Karpas-422 (cell line): ENCODE measurements at places on chromosomes 3 and 15. TPM values are rescaled to one million over a fixed set of nuclear protein-coding genes. Genes with fewer than 3 reads are reported as not detected.

DNA sequence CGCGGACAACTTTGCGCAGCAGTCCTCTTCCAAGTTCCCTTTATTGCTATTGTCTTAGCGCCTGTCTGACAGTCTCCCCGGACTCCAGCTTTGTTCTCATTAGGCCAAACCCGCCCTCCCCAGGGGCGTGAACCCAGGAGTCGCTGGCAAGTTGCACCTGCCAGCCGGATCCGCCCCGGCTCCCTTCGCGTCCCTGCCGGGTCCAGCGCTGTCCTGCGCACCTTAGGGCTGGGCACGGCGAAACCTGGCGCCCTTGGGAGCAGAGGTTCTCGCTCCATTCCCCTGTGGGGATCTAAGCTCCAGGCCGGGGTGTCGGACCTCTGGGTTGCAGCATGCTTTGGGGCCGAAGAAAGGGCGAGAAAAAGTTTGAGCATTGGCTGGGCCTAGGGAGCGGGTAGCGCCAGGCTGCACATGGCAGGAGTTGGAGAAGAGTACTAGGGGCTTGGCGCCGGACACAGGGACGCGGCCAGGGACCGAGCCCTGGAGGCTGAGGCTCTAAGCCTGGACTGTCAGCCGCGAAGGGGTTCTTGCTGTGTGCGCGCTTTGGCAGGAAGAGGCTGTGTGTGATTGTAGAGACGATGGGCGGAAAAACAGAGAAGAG, 335.1 kb upstream of the THRB start:
- no peak for DNase-seq

DNA sequence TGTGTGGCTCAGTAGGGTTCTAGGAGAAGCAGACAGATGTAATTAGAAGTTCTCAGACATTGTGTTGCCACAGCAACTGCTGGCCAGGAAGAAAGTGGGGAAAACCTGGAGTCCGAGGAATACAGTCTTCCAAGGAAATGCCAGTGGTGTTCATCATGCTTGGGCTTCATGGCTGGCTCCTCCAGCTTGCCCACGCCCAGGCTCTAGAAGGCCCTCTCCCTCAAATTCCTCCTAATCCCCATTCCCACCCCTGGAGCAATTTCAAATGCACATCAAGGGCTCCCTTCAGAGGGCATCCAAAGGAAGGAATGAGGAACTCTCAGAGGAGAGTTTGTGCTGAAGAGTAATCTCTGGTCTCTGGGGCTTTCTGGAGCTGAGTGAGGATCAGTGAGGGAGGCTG, 21.9 kb downstream of the FSTL1 start:
- no peak for DNase-seq

GRCh38 chr3:189502256-189502655, 128.9 kb upstream of the TP63 start:
- DNase-seq = no peak

- no peak for DNase-seq
Observed at GRCh38 chr3:133535971-133536881, 37.3 kb upstream of the CDV3 start.

DNA sequence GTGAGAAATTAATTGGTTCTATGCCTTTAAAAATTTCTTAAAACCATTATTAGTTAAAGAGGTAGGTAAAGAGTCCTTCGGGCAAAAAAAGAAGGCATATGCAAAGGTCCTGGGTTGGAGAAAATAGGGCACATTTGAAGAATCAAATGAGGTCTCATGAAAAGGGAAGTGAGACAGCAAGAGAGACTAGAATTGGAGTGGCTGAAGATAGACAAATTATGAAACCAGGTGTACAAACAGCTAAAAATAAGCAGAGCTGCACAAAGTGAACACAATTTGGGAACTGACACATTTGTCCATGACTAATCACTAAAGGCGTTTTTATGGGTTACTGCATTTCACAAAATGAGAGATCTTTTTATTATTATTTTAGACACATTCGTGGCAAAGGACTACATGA, 581.2 kb downstream of the PYDC2 start:
- DNase-seq = peak; percentile 97

GRCh38 chr3:183924543-183924942, 39.9 kb upstream of the PARL start:
- DNase-seq = no peak

GRCh38 chr3:57949785-57950615, 58.2 kb upstream of the FLNB start:
- DNase-seq = no peak

GRCh38 chr15:94250801-94251200, 19.4 kb downstream of the MCTP2 start:
- no peak for DNase-seq

GRCh38 chr3:131326307-131326706, 55.3 kb upstream of the NUDT16 start:
- no peak for DNase-seq

DNA sequence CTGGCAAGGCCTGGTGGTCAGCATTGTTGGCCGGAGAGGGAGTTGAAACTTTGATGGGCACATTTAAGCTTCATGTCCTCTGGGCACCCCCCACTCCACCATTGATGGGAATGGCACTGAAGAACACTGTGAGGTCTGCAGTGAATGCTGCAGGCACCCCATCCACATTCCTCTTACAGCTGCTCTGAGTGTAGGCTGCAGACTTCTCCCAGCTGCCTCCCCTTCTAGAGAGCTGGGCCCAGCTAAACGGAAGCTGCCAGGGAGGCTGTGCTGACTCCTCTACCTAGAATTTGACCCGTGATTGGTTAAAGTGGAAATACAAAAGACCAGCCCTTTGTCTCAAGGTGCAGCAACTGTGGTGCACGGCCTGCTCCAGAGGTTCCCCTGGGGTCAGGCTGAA, 10.6 kb downstream of the TMEM158 start:
- no peak for DNase-seq

- DNase-seq = no peak
Observed at GRCh38 chr15:83039206-83039605, 27.8 kb upstream of the C15orf40 start.

DNA sequence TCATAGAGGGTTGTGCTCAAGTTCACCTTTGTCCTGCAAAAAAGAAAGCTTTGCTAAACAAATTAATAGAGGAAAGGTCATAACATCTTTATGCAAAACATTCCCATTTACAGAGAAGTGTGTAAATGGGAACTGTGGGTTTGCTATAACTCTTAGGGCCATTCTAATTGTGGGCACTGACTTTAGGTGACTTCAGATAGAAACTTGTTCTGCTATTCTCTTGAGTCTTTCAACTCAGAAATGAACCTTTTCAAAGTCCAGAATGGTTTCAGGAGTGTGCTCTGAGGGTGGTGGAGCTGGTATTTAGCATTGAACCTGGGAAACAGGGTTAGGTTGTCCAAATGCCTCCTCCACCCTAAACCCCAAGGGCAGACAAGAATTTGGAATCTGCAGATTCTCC, 34.0 kb downstream of the SPTSSB start:
- DNase-seq = no peak

DNA sequence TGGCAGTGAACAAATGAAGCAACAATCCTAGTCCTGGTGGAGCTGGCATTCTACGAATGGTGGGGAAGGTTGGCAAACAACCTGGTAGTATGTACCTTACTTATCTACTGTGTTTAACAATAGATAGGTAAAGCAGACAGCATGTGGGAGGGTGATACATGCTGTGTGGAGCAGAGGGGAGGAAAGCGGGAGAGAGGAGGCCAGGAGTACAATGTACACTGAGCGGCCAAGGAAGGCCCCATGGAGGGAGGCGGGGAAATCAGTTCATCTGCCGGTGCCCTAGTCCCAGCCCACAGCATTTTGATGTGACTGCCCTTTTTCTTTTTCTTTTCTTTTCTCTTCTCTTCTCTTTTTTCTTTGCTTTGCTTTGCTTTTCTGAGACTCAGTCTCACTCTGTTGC, 5.3 kb upstream of the RHCG start:
- no peak for DNase-seq

GRCh38 chr3:142586803-142587406, 8.4 kb upstream of the ATR start:
- peak; percentile 78 for DNase-seq

GRCh38 chr15:82650046-82650670, 3.0 kb upstream of the CPEB1 start:
- DNase-seq = no peak

The SPATA12 gene
- 3.2 and 3.9 TPM in 2 replicates for total RNA-seq

The CYP8B1 gene
- total RNA-seq = not detected in 2 replicates

The MAP6D1 gene
- total RNA-seq = 1.2 and 10.8 TPM in 2 replicates

The DTWD1 gene
- total RNA-seq = 20.6 and 29.8 TPM in 2 replicates

The COLQ gene
- total RNA-seq = 2.6 and 8.9 TPM in 2 replicates

The GOLGA6A gene
- not detected in 2 replicates for total RNA-seq

The ERICH6 gene
- 0.22 TPM in 1 of 2 replicates, not detected in the other for total RNA-seq

The IGDCC3 gene
- not detected in 2 replicates for total RNA-seq
